ENCODE measurements at places on chromosomes 4 and X. TPM values are rescaled to one million over a fixed set of nuclear protein-coding genes. Genes with fewer than 3 reads are reported as not detected.
A peak's percentile ranks its signal among the peaks of the same experiment; 100 is the strongest.

- peak; percentile 46 for DNase-seq
These were observed 22.7 kb downstream of the TENM3 start for GRCh38 chr4:182265881-182266280.

DCLK2 gene
- 1.8 TPM for total RNA-seq

GRCh38 chr4:169716677-169717076 is 41.1 kb downstream of the HPF1 start:
- no peak for DNase-seq

PFKFB1 gene
- 21.8 TPM for total RNA-seq

DNA sequence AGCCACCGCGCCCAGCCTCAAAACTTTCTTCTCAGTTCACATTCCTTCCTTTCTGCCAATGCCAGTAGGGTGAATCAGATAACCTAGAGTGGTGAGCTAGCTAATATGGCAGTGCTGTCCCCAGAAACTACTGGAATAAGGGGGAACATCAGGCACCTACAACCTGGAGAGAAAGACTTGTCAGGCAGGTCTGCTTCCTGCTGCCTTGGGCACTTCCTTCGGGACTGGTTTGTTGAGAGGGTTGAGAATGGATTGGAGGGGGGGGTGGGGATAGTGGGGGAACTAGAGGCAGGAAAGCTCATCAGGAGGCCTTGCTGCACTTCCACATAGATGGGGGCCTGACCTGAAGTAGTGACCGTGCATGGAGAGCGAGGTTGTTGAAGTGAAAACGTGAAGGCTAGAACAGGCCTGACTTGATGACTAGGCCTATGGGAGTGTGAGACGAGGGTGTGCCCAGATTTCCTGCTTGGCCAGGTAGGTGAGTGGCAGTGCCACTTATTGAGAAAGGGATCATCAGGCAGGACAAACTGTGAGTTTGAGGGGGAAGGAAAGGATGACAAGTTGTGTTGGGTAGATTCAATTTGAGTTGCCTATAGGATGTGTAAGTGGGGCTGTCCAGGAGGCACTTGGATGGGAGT is 33.4 kb downstream of the SLC25A5 start:
- DNase-seq: no peak

- no peak for DNase-seq
These were observed 168.7 kb downstream of the SCFD2 start for GRCh38 chr4:53196882-53197771.

DNA sequence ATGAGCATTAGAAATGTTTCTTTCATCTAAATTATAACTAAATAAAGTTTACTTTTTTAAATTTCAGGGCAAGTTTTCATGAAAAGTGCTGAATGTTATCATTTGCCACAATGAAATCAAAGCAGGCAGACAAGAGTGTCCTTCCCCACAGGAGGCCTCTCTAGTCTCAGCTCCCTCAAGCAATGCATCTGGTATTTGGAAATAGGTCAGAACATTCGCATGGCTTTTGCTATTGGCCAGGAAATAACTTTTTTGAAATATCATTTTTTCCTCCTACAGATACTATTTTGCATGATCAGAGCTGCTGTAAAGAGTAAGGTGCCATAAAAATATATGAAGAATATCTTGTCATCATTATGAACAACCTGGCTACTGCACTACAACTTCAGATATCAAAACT is 41.1 kb downstream of the MAD2L1 start:
- DNase-seq: no peak

NKX3-2 gene
- not detected for total RNA-seq

LUZP4 gene
- not detected for total RNA-seq

DNA sequence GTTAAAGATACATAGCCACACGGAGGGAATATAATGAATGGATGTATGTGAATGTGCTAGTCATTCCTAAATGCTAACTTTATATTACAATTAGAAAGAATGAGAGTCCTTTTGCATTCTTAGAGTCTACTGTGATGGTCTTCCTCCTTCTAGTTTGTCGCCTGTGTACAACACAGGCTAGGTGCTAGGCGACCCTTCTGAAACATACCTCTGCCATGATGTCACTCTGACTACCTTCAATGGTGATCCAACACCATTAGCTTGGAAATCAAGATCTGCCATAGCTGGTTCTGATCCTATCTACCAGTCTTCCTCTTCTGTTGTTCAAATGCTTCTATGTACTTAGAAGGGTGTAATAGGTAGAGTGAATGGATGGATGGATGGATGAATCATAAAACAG is 151.2 kb downstream of the MGST2 start:
- DNase-seq: no peak

DNA sequence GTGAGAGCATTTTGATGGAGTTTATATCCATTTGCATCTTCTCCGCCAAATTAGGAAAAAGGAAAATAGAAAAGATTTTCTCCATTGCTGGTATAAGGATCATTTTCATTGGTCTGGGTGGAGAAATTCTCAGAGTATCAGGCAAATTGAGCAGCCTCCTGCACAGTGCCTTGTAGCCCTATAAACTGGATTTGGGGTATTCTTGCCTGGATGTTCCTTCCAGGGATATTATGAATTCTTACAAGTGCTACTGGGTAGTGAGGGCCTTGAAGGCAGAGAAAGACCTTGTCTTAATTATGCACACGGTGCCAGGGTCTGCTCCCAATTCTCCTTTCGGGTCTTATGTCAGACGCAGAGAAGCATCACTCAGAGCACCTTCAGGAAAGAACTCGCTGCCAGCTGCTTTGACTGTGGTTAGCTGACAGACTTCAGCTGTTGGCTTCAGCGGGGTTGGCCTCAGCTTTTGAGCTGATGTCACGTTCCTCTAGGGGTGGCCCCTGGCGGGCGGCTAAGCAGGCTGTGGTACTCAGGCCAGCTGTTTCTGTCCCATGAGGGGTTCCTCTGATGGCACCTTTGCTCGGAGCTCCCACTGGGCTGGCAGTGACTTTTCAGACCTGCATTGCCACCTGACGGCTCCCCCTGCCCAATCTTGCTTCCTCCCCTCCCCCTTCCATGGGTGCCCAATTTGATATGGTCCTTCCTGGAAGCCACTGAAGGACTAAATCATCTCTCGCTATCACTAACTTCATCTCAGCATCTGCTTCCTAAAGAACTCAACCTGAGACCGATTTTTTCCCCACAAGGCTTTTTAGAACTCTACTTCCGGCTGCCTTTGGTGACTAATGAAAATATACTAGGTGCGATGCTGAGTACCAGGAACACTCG is 519.5 kb downstream of the BCOR start:
- no peak for DNase-seq

SLC9B2 gene
- 46.4 TPM for total RNA-seq

GPRASP3 gene
- total RNA-seq: 1.9 TPM

DNA sequence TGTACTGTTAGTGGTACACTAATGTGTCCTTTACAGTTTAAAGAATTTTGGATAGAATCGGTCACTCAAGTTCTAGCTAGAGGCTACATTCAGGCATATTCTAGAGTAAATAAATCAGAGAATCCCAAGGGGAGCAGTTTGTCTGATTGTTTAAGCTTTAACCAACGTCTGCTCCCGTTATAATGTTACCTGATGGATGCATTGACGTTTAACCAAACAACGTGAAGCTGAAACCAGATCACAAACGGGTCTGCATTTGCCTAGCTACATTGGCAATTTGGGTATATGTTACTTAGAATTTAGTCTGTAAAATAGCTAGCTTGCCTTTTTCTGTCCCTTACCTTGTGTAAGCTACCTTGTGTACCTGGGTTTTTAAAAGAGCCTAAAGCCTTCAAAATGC is 1.6 kb downstream of the PI4K2B start:
- DNase-seq: no peak

TMPRSS11D gene
- not detected for total RNA-seq

DNA sequence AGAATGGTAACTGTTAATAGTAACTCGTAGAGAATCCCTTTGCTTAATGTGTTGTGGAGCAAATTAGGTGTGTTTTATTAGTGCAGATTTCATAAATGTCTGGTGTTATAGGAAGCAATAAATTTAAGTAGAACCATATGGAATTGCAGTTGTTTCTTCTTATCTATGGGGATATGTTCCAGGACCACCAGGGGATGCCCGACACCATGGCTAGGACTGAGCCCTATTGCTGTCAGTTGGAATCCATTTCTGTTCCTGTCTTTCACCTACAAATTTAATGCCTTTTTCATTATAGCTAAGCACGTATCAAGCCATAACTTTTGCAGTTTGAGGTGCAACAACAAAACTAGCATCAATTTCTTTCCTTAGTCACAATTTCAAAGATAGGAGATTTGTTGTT is 72.5 kb downstream of the DDIT4L start:
- no peak for DNase-seq

DNA sequence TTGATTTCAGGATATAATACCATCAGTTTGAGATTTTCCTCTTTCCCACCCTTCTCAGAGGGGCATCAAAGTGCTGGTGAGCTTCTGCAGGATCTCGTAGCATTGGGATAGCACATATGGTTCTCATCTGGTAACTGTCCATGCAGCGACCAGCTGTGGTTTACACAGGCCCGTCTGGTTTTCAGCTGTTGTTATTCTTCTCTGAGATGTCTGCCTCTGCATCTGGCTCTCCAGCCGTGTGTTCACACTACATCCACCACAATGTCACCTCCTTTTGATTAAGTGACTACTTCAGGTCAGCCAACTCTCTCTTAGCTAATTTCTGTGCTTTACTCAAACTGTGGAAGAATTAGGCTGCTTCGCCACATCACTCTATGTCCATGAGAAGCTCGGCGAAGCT is 676.7 kb upstream of the TENM3 start:
- no peak for DNase-seq

JAKMIP1 gene
- total RNA-seq: not detected

SPANXN4 gene
- not detected for total RNA-seq

DNA sequence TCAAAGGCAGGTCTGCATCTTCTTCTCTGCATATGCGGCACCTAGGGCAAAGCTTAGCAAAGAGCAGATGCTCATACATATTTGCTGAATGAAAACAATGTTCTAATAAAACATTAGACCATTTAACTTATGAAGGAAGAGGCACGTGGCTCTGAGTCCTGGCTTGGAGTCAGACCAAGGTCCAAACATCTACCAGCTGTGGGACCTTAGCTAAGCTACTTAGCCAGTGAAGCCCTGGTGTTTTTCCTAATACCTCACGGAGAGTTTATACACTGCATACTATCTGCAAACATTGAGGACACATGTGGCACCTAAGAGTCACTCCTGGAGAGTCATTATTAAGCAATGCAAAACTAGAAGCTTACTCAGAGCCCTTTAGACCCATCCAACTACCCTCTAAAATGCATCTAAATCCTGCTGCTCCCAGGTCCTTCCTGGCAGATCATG is 9.0 kb downstream of the PDGFC start:
- DNase-seq: no peak
